CD4-positive, alpha-beta T cell treated with Interleukin-1 beta for 1 hour (primary cell): ENCODE measurements at places on chromosomes 2 and 18.

DNA sequence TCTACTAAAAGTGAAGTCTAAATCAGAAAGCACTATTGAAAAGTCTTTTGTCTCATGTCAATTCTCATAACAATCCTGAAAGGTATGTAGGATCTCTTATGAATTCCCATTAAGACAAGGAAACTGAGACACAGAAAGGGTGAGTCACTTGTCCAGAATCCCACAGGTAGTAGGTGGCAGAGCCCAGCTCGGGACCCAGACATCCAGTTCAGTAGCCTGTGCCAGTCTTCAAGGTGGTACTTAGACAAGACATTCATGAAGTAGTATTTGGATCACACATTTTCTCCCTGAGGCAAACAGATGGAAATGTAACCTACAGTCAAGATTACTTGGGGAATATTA, 14.8 kb upstream of the PARD3B start:
- DNase-seq: no peak

DNA sequence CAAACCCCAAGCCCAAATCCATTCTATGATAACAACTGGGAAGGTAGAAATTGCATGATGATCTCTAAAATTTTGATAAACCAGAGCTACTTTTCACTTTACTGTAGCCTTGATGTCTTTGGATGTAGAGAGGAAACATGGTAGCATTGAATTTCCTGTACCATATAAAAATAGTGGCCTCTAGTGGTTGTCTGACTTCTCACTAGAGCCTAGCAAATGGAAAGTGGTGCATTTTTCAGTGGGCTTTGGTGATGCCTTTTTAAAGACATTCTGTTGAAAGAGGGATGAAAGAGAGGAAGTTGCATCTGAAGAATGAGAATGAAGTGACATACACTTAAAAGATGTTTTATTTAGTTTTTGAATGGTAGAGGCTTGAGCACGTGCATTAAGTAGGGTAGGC, 662.2 kb downstream of the XIRP2 start:
- DNase-seq: no peak

GRCh38 chr2:117958186-117958585, 55.7 kb downstream of the CCDC93 start:
- no peak for DNase-seq

DNA sequence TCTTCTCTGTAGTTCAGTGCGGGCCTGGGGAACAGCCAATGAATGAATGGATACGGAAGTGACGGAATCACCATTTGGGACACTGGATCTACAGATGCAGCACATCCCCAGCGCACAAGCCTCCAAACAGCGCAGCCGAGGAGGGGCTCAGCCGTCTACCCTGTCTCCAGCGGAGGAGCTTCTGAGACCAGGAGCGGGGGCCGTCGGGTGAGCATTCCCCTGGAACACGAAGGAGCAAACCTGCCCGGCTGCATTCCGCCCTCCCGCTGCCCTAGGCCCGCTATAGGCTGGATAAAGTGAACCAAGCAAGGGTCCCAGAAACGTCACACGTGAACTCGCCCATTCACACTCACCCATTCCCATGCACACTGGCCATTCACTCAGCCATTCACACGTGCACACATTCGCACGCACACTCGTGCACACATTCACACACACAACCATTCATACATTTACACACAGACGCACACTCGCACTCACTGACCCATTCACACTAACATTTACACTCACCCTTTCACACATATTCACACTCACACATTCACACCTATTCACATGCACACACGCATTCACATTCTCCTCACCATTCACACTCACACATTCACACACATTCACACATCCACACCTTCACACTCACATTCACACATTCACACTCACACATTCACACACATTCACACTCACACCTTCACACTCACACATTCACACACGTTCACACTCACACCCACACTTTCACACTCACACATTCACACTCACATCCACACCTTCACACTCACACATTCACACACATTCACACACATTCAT, 63.4 kb downstream of the BIN1 start:
- no peak for DNase-seq

DNA sequence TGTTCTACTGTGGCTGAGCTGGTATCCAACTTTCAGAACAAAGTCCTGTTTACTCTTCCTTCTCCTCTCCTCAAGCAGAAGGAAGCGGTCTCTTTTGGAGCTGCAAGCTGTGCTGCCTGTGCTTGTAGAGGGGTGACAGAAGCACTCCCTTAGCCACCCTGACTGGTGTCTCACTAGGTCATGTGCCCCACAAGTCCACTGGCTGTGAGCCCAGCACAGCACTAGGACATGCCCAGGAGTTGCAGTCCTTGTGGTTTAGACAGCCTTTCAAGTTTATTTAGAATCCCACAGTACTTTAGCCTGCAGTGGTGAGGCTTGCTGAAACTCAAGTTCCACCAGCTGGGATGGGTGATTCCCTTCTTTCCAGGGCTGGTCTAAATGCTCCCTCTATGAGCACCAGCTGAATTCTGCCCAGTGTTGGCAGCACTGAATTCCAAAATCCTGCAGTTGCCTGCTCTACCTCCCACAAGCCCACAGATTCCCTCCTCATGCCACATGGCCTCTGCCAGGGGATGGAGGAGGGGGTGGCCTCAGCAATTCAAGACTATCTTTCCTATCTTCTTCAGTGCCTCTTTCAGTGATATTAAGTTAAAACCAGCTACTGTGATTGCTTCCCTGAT, 61.2 kb downstream of the CCDC85A start:
- no peak for DNase-seq

DNA sequence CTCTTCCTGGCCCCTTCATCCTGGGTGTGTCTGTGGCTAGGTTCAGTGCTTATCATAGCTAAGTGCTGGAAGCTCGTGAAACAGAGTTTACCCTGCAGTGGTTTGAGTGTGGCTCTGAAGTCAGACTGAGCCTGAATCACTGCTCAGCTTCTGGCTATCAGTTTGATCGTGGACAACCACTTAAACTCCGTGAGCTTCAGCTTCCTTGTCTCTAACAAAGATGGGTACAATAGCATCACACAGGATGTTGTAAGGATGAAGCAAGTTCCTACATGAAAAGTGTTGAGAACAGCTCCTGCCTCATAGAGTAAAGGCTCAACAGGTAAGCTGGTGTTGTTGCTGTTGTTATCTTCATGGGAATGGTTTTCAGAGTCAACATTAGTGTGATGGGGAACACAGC, 210.3 kb downstream of the CLIP4 start:
- no peak for DNase-seq

- no peak for DNase-seq
These were observed 174.4 kb upstream of the FBXO11 start for GRCh38 chr2:48080534-48081316.

- no peak for DNase-seq
These were observed 1.8 kb upstream of the RNF144A start for GRCh38 chr2:6915399-6915798.

GRCh38 chr2:74425523-74425922, 4.0 kb downstream of the WDR54 start:
- DNase-seq: no peak

GRCh38 chr18:45441110-45441847, 174.0 kb upstream of the SLC14A2 start:
- DNase-seq: no peak

DNA sequence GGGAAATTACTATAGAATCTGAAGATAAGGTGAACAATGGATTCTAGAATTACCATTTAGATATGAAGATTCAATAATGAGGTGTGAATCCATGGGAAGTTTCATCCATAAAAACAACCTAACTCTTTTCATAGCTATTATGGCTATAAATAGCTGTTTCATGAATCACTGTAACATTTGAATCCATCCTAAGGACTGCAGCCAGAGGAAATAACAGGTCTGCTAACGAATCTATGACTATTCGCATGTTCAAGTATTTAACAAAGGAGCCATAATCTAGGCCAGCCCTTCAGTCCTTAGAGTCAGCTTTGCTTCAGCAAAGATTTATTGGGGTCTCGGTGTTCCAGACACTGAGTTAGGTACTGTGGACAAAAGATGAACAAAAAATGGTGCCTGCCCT, 87.1 kb downstream of the MYOM1 start:
- no peak for DNase-seq

DNA sequence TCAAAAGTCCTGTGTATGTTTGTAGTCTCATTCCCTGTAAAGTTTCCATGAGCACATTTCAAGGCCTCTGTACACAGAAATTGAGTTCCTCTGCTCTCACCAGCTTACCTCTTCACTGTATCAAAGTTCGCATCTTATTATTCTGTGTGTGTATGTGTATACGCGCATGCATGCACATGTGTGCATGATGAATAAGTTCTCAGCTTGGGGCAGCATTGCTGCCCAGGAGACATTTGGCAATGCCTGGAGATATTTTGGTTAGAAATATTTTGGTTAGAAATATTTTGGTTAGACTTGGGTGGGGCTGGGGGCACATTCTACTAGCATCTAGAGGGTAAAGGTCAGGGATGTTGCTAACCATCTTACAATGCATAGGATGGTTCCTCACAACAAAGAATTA, 23.4 kb downstream of the TCF7L1 start:
- DNase-seq: no peak
